Stomach (tissue), 19 donors: ENCODE measurements at places on chromosomes 3 and 15. TPM values are rescaled to one million over a fixed set of nuclear protein-coding genes. Genes with fewer than 3 reads are reported as not detected.

GOLIM4 gene
- 7.6 TPM for polyA plus RNA-seq

SLC22A13 gene
- not detected for polyA plus RNA-seq

BCHE gene
- polyA plus RNA-seq, result 2.9 TPM

DUOXA2 gene
- 25.0 TPM for polyA plus RNA-seq

SPTBN5 gene
- polyA plus RNA-seq, result 2.9 TPM

CASR gene
- polyA plus RNA-seq, result 0.03 TPM

ADAMTS9 gene
- polyA plus RNA-seq, result 5.8 TPM

CLDN18 gene
- polyA plus RNA-seq, result 441 TPM

MED12L gene
- 0.06 TPM for polyA plus RNA-seq

SLC9C1 gene
- polyA plus RNA-seq, result not detected

UTS2B gene
- polyA plus RNA-seq, result not detected

GOLGA6D gene
- not detected for polyA plus RNA-seq

CP gene
- polyA plus RNA-seq, result 15.4 TPM

SQOR gene
- 63.1 TPM for polyA plus RNA-seq

CHRNA5 gene
- polyA plus RNA-seq, result 1.5 TPM

SLITRK3 gene
- not detected for polyA plus RNA-seq

CAMP gene
- polyA plus RNA-seq, result 0.87 TPM

TSEN2 gene
- polyA plus RNA-seq, result 10.7 TPM

ASB14 gene
- not detected for polyA plus RNA-seq

OR5K2 gene
- not detected for polyA plus RNA-seq

SLC6A20 gene
- polyA plus RNA-seq, result 0.10 TPM

SNX22 gene
- polyA plus RNA-seq, result 3.1 TPM

POPDC2 gene
- polyA plus RNA-seq, result 5.6 TPM

DVL3 gene
- 26.4 TPM for polyA plus RNA-seq

MKRN2 gene
- 13.3 TPM for polyA plus RNA-seq

PPP1R14D gene
- polyA plus RNA-seq, result 0.63 TPM

HYAL1 gene
- 25.8 TPM for polyA plus RNA-seq

CNTN4 gene
- polyA plus RNA-seq, result 2.4 TPM
